Stimulated activated CD4-positive, alpha-beta T cell treated with anti-CD3 and anti-CD28 coated beads, Interleukin-12 subunit alpha, Interleukin-12 subunit beta, amount 100 ng/mL, for 48 hours (primary cell): ENCODE measurements at places on chromosomes 11 and 22.

DNA sequence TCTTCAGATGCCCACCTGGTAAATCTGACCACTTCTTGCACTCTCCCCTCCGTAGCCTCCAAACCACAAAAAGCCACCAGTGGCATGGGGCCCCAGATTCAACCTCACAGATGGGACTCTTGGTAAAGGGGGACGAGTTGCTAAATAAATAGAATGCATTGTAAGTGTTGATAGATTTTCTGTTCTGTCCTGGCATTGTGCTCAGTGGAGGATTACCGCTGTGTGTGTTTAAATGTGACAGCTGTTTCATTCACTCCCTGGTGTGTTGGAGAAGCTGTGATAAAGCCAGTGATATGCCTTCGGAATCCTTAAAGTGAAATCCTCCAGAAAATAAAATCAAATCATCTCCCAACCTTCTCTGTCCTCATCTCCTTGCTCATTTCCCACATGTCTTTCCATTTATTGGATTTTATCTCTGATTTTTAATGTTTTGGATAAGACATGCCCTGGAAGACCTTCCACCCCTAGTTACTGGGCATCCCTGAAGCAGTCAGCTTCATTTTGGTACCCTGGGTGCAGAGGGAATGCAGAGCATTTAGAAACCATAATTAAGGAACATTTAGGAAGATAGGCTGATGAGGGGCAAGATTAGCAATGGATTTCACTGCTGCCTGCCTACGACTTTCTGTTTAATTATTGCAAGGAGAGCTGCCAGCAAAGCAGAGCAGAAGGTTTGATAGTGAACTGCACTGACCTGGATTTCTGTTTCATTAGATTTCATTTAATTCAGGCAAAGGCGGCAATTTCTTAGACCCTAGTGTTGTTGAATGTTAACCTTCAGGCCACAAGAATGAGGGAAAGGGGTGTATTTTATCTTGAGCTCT lies 460.9 kb upstream of the KIRREL3 start:
- DNase-seq = no peak

- no peak for DNase-seq
Observed at GRCh38 chr22:35591714-35592417, 25.3 kb downstream of the MB start.

DNA sequence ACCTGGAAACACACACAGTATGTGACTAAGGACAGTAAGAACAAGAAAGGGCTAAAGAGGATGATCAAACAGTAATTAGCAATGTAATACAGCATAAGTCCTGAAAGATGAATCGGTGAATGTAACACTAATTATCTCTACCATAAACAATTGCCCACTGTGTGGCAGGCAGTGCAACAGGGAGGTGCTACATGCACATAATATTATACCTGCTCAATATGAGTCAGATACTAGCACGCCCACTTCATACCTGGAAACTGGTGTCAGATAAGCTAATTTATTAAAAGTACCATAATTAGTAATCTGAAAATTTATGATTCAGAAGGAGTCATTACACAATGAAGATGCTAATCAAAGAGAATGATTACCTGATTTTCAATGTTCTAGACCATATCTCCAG lies 14.9 kb downstream of the CASP12 start:
- no peak for DNase-seq

GRCh38 chr11:14972581-14973495 lies 687 bp upstream of the CALCA start:
- DNase-seq = no peak

GRCh38 chr11:30705913-30706675 lies 119.9 kb upstream of the MPPED2 start:
- no peak for DNase-seq

DNA sequence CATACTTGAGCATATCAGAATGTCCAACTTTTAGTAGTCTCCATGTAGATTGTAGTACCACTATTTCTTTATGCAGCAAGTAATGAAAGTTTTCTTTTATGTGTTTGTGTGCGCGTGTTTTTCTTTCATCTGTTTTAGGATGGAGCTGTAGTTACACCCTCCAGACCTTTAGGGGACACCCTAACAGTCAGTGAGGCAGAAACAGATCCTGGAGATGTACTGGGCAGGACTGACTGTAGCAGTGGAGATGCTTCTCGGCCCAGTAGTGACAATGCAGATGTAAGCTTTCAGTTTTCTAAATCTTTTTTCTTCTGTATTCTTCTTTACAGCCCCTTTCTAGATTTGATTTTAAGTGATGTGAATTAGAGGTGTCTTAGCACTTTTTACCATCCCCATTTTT lies 79.9 kb upstream of the GRIK4 start:
- no peak for DNase-seq

DNA sequence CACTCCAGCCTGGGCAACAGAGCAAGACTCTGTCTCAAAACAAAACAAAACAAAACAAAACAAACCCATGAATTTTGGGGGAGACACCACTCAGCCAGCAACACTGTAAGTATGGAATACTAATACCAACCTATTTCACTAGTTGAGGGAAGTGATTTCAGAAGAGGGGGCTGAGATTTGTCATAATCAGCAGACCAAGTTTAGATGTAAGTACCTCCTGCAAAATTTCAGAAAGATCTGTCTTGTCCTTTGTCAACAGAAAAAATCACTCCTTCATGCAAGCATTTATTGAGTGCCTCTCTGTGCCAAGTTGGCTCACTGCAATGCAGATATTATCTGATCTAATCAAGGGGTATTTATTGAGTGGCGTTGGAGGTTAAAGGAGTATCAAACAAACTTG lies 23.4 kb upstream of the ADA2 start:
- DNase-seq = no peak

- DNase-seq = peak; percentile 35
Observed at GRCh38 chr22:43152357-43153071, 1.2 kb downstream of the TSPO start.

- no peak for DNase-seq
Observed at GRCh38 chr11:66743271-66743968, 14.4 kb upstream of the SPTBN2 start.

DNA sequence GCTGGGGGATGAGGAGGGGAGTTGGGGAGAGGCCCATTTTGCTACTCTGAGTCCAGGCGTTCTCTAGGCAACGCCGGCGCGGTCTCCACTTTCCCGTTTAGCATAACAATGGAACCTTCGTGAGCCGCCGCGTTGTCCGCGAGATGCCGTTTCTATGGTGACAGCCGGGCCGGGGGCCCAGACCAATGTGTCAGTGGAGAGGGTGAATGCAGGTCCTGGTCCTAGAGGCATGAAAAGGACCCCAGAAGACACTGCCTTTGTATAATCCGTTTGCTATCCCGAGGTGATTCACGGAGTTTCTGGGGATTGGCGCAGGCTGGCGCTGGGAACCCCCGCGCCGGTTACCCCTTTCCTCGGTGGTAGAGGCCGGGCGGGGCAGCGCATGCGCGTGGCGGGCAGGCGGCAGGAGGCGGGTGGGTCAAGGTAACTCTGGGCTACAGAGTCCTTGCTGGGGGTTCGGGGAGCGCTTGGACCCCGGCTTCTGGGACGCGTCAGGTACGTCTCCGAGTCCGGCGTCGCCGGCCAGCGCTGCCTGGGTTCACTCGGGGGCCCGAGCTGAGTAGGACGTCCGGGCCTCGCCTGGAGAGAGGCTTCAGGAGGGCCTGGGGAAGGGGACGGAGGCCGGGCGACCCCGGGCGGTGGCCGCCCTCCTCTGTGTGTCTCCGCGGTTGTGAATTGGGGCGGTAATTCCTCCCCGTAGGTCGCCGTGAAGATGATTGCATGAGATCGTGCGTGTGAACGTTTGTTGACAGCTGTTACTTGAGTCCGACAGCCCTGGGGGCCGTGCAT lies at the start of the genes CBY1 and FAM227A:
Gene CBY1, plus strand, starts transcription at position 383 of the 789 bp plus-strand sequence. CDS start 11,417 bp downstream, outside the sequence.
Gene FAM227A, minus strand, starts transcription at position 137 of the 789 bp plus-strand sequence. CDS start 6,224 bp downstream, outside the sequence.
- DNase-seq = peak; percentile 67
